ENCODE measurements at places on chromosomes 16 and 17.

GRCh38 chr17:71725811-71726210 lies 395.0 kb upstream of the SOX9 start:
- no peak for DNase-seq

- no peak for DNase-seq
Observed at GRCh38 chr17:46182961-46183360, 10.3 kb downstream of the KANSL1 start.

GRCh38 chr17:51742571-51742970 lies 415.9 kb downstream of the CA10 start:
- DNase-seq: no peak

DNA sequence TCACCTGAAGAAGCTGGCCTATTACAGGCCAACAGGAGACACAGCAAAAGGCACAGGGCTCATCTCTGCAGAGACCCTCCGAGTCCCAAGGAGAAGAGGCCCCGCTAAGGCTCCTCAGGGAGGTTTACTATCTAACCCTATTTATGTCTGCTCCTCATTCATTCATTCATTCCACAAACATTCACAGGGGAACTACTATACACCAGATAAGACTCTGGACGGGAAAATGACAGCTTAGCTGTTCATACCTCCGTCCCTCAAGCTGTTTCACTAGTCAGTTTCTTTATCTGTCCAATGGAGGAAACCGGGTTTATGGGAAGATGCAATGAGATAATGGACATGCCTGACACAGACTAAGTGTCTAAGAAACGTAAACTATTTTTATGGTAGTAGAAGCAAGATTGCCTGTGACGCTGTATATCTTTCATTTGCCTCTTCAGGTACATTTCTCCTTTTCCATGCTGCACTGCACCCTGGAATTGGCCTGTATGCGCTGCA lies 62.1 kb downstream of the SRL start:
- DNase-seq: no peak

DNA sequence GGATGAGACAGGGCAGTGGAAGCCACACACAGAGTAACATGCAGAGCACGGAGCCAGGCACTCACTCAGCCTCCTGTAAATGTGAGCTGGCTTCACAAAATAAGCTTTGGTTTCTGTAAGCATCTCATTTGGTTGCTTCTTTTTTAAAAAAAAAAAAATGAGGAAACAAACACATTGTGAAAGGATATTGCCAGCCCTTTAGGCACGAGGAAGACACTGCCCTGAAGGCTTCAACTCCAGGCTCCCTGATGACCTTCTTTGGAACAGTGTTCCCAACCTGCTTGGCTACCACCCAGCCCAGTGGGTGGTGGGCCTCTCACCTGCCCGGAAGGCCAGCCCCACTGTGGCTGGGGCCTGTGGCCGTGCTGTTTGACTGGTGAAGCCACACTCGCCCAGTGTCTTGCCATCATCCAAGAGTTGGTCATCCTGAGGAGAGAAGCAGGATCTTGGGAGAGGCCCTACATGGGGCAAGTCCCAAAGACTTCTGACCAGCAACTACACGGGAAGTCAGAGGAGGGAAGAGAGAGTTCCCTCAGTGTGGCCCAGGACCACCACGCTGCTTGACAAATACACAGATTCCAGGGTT lies 1.9 kb downstream of the ELOB start:
- DNase-seq: no peak

DNA sequence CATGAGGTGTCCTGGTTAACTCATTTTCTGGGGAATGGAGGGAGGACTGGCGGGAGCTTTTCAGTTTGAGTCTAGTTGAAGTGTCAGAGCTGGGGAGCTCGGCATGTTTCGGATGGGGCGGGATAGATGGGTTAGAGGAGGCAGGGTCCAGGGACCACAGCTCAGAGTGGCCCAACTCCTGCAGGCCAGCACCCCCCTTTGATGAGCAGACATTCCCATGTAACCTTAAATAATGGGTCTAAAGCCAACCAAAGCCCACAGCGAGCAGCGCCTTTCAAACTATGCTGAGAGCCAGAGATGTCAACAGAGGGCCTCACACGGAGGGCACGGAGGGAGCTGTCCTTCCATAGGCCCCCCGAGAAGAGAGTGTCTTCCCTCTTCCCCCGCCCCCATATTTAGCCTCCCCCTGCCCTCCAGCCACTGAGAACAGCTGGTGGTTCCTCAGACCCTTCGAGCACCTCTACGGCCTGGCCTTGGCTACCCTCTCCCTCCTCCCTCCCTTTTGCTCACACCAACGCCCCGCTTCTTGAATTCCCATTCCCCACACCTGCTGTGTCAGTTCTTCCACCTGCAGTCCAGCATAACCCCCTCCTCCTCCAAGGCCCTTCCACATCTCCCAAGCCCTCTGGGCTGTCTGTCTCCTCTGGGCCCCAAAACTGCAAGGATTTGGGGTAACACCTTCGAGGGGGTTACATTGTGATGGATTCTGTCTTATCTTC lies 21.8 kb downstream of the RAB11FIP4 start:
- no peak for DNase-seq

DNA sequence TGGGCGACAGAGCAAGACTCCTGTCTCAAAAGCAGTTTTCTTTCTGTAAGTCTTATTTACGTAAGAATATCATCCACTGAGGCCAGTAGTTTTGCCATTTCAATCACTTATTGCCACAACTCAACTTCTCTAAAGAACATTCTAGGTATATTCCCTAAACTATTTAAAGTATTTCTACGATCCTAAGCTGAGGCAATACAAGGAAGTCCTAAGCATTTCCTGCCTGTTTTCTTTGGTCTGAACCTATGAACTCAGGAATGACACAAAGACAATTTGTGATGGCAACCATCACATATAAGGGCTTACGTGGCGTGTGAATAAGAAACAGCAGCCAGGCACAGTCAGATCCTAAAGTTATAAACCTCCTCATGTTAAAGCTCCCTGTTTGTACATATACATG lies 14.2 kb downstream of the USP36 start:
- DNase-seq: no peak

DNA sequence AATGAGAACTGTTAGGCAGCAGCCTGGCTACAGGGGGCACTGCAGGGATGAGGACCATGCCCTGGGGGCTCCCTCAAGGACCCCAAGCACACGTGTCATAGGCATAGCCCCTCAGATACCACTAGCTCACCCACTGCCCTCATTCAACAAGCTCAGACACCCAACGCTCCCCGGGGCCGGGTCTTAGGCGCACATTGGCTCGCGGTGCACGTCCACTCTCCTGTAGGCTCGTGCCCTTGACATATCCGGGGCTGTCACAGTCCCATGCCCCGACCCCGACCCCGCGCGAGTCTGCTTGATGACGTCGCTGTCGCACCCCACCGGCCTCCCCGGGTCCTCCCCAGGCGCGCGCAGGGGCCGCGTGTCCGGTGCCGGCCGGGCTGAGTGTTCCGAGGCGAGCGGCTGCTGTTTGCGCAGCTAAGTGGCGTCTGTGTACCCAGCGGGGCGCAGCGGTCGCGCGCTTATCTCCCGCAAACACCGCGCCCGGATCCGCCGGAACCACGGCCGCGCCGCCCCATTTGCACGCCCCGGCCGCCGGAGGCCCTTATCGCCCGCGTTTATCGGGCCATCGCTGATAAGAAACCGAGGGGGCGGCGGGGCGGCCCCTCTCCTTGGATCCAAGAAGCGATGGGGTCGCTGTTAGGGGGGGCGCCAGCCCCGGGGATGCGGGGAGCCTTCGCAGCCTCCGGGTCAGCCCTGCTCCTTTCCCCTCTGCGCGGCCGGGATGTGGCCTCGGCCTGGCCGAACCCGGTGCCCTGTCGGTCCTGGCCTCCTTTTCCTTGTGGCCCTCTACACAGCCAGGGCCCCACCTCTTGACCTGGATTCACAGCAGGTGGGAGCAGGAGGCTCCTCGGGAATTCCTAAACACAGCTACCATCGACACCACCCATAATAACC lies 20.7 kb upstream of the NAGS start:
- no peak for DNase-seq

- DNase-seq: no peak
Observed at GRCh38 chr16:89822188-89823086, 5.8 kb upstream of the SPIRE2 start.

- DNase-seq: no peak
Observed at GRCh38 chr16:17654142-17654541, 183.4 kb upstream of the XYLT1 start.

- DNase-seq: no peak
Observed at GRCh38 chr17:35726953-35727460, 4.4 kb upstream of the RASL10B start.

Data from activated B cell treated with CpG ODN at 0.5 μM for 24 hours (primary cell).